IMR-90 (cell line): ENCODE measurements at places on chromosomes 12 and 14.

- H3K4me3 ChIP-seq = peak overlapping the region; percentile 92
- no peaks in the 10 kb centered on the region for H3K4me1 ChIP-seq
- no peaks in the 10 kb centered on the region for H3K27me3 ChIP-seq
- H3K36me3 ChIP-seq = peaks cover 2% of the 10 kb centered on the region; the same call in 1 of the 2 replicates
Measured at GRCh38 chr12:93468008-93468371, 676 bp downstream of the MRPL42 start.

GRCh38 chr12:4177262-4177661 is 96.3 kb upstream of the CCND2 start:
- peaks cover 2% of the 10 kb centered on the region; the same call in 1 of the 2 replicates for H3K27me3 ChIP-seq
- DNase-seq = no peak
- H3K27ac ChIP-seq = no peak overlapping the region
- H3K4me3 ChIP-seq = no peak overlapping the region
- H3K36me3 ChIP-seq = no peaks in the 10 kb centered on the region

DNA sequence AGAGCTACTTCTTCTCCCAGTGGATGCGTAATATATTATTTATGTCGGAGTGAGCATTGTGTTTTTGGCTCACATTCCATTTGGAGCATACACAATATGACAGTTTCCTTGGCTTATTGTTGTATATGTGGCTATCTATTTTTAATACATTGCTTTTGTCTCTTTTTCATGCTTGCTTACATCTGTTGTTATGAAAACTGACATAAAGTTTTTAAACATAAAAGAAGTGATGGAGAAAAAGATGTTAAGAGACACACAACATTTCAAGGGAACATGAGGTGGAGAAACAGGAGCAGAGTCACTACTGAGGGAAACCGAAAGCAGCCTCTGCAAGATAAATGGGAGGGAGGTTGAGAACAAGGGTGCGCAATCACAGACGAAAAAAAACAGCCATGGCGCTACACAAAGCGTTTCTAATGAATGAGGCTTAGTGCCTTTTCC is 228.4 kb upstream of the NPAS3 start:
- H3K4me1 ChIP-seq = no peaks in the 10 kb centered on the region; the same call in 1 of the 2 replicates
- no peaks in the 10 kb centered on the region for H3K36me3 ChIP-seq
- peak; percentile 49 for DNase-seq
- peak overlapping the region; percentile 32; the same call in 1 of the 2 replicates for H3K4me3 ChIP-seq

DNA sequence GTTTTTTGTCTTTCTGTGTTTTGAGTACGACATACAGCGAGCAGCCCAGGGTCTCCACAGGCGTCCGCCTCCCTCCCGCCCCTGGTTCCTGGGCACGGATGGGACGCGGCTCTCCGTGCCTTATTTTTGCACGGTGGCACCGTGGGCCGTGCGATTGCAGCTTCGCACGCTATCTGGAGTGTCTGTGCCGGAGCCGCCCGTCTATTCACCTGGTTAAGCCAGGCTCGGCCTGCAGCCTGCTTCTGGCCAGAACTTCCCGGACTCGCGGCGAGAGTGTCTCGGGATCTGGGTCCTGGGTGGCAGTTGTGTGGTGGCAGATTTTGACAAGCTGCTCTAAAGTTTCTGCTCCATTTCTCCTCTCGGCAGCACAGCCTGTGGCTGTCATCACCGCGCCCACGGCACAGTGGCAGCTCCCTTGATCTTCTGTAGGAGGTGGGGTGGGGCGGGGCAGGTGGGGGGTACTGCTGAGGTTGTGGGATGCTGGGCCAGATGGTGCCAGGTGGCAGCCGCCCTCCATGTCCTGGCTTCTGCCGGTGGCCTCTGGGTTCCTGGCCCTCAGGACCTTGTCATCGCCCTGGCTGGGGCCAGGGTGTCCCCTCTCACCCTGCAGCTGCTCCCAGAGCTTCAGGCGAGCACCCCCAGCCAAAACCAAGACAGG is 2.9 kb downstream of the MMP17 start:
- H3K4me1 ChIP-seq = peaks cover 9% of the 10 kb centered on the region; the same call in 1 of the 2 replicates
- no peak for DNase-seq
- H3K4me3 ChIP-seq = peak overlapping the region; percentile 38
- H3K27me3 ChIP-seq = no peaks in the 10 kb centered on the region; the same call in 1 of the 2 replicates
- H3K27ac ChIP-seq = peak overlapping the region; percentile 72

GRCh38 chr12:16330560-16330959 is 16.9 kb upstream of the MGST1 start:
- H3K27me3 ChIP-seq = no peaks in the 10 kb centered on the region
- no peaks in the 10 kb centered on the region for H3K36me3 ChIP-seq
- no peaks in the 10 kb centered on the region for H3K4me1 ChIP-seq
- no peak overlapping the region for H3K27ac ChIP-seq
- no peak for DNase-seq
- no peak overlapping the region for H3K4me3 ChIP-seq
